NCI-H82 (cell line): ENCODE measurements at places on chromosomes 13 and 19.

GRCh38 chr13:78764665-78765064 is 105.7 kb upstream of the OBI1 start:
- DNase-seq = peak; percentile 40

DNA sequence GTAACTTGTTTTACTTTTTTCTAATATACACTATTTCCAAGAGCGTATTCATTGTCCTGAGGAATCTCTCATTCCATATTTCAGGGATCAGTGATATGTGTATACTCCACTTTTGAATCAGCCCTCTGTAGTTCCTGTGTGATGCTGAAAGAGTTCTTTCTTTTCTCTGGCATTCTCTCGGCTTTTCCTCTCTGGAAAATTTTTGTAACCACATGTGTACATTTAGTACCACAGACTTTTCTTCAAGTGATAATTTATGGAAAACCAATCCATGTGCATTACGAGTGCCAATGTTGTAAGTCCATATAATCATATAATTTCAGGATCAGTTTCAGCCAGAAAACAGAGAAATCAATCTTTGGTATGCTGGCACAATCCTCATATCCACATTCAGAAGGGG is 102.2 kb upstream of the MBNL2 start:
- DNase-seq = no peak

- DNase-seq = no peak
These were observed 220.7 kb upstream of the RXFP2 start for GRCh38 chr13:31518645-31519044.

- DNase-seq = no peak
These were observed 18.9 kb upstream of the TFDP1 start for GRCh38 chr13:113565526-113566226.

GRCh38 chr13:111239764-111240670 is 80.4 kb upstream of the TEX29 start:
- DNase-seq = no peak

DNA sequence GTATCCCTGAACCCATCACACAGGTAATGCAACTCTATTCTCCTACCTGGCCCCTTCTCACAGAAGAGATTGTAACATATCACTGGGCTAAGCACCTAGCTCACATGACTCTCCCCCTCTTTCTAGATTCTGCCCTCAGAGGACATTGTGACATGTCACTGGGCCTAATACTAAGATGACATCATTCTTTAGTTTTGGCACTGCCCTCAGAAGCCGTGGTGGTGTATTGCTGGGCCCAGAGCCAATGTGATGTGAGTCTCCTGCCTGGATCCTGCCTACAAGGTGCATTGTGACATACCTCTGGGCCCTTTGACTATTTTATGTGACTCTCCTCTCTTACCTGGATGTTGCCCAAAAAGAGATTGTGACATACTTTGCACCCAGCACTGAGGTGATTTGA is 21.4 kb upstream of the ZNF730 start:
- DNase-seq = no peak

GRCh38 chr13:38648912-38649311 is 38.0 kb upstream of the FREM2 start:
- DNase-seq = no peak

GRCh38 chr19:18878858-18879578 is 16.9 kb downstream of the CERS1 start:
- peak; percentile 62 for DNase-seq

DNA sequence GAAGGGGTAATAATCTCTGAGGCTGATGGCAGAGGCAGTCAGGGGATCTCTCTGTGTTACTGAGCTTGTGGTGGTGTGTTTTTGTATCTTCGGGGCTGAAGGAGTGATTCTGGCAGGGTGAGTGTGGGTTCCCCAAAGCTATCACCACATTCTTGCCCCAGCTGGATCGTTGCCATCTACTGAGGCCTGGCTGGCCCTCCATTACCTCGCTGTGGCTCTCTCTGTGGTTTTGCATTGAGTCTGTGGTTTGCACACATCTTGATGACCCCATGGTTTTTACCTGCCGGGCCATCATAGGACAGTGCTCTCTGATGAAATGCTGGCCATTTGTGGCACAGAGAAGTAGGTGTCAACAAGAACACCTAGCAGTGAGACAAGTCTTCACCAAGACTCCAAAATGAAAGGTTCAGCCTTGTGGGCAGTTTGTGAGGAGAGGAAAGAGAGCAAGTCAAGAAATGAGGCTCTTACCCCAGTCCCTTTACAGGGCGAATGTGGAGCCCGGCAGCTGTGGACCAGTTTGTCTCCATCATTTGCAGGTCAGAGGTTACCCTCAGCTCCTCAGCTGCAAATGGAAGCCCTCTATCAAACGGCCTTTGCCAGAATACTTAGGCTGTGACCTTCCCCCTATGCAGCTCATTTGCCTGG is 69.0 kb upstream of the NPAS1 start:
- no peak for DNase-seq

GRCh38 chr13:67087527-67087926 is 142.6 kb downstream of the PCDH9 start:
- no peak for DNase-seq

GRCh38 chr19:56978023-56978565 is 137.6 kb upstream of the PEG3 start:
- no peak for DNase-seq

DNA sequence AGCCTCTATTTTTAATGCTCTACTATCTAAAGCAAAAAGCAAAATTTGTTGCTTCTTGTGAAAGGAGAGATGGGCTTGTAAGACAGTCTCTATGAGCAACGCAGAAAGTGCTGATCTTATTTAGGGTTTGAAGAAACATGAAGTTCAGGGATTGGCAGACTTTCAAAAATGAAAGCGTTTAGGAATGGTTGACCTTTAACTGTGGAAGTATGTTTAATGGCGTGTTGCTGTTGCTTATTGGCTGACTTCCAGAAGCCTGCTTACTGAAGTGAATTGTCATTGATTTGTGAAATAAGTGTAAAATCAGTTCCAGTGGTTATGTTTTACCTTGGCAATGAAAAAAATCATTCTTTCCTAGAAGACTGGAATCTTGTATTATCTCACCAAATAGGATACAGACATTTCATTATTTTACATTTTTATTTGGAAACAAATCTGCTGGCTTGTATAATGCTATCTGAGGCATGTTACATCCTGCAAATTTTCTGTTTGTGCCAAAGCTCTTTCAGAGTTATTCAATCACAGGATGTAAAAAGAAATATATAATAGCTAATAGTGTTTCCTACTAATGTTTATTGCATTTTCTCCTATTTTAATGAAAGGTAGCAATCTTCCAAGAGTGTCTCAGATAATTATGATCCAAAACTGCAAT is 221.3 kb upstream of the SLITRK6 start:
- peak; percentile 15 for DNase-seq

- no peak for DNase-seq
These were observed 46.3 kb downstream of the POLR1D start for GRCh38 chr13:27667946-27668345.

- DNase-seq = no peak
These were observed 9.4 kb downstream of the TMEM38A start for GRCh38 chr19:16670291-16670690.

GRCh38 chr13:37685206-37685605 is 86.6 kb upstream of the POSTN start:
- peak; percentile 16 for DNase-seq

GRCh38 chr13:37595162-37595561 is 3.4 kb downstream of the POSTN start:
- no peak for DNase-seq

- DNase-seq = no peak
These were observed 11.1 kb downstream of the ZC3H13 start for GRCh38 chr13:46041419-46041839.

- no peak for DNase-seq
These were observed 3.2 kb downstream of the LSM4 start for GRCh38 chr19:18319591-18320135.

GRCh38 chr19:39133431-39134270 is 8.1 kb downstream of the PAK4 start:
- DNase-seq = peak; percentile 79

GRCh38 chr13:113558461-113558860 is 26.1 kb upstream of the TFDP1 start:
- DNase-seq = no peak

- peak; percentile 23 for DNase-seq
These were observed 94.3 kb downstream of the NHLRC3 start for GRCh38 chr13:39132286-39133230.

DNA sequence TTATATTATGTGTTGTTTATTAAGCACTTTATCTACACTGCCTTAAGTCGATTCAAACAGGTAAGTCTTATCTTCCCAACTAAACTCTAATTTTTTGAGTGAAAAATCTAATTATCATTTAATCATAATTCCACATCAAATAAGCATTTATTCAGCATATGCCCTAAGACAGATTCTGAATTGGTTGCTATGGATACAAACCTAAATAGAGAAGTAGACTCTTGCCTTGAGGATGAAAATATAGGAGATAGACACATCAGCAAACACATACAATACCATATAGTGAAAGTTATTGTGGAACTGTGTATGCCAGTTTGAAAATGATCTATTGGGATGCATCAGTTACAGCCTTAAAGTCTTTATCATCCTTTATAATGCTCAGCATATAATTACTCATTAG is 1679.9 kb downstream of the SLITRK1 start:
- DNase-seq = no peak

DNA sequence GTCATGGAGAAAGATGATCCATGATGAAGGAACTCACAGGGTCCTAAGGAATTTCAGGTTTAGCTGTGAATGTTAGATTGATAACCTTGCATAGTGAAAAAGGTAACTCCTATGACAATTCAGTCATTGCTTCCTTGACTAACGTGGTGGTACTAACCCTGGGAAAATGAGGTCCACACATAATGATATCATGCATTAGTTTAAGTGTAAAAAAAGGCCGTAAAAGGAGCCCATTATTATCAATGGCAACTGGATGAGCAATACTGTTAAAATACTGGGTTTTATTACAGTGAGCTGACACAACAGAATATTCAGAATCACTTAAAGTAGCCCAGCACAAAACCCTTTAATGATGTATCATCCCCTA is 515.4 kb downstream of the DCT start:
- DNase-seq = no peak
